ENCODE measurements at places on chromosomes 1 and 21.
A peak's percentile ranks its signal among the peaks of the same experiment; 100 is the strongest.

GRCh38 chr1:165364568-165365133, 8.1 kb upstream of the LMX1A start:
- DNase-seq: peak; percentile 41

GRCh38 chr1:5620997-5621396, 371.2 kb downstream of the NPHP4 start:
- no peak for DNase-seq

- peak; percentile 34 for DNase-seq
Observed at GRCh38 chr1:17831597-17831996, 76.5 kb downstream of the ACTL8 start.

DNA sequence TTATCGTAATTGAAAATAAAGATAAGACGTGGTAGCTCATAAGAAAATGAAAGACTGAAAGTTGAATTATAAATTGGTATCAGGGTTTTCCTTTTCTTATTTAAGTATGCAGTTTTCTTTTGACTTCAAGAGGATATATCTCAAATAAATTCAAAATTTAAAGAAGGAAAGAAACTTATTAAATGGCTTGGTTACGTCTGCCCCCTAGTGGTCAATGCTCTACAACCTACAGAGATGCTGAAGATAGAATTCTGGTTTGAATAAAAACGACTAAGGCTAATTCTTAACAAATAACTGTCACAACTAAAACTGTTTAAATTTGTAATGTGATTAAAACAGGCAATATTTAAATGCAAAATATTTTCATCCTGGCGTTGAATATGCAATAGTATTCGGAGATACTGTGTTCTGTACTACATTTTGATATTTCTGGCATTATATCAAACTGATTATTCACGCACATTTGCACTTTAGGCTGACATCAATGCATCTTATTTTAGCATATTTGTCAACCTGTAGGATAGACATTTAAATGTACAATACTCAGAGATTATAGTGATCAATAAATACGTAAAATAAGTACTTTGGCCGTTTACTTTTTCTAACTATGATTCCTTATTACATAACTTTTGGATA, 26.8 kb downstream of the IFI44 start:
- peak; percentile 59 for DNase-seq

GRCh38 chr1:168728473-168729404, at the start of gene DPT:
Gene DPT (minus strand): TSS chr1:168729206. CDS start chr1:168729174, 32 bp downstream.
- peak; percentile 62 for DNase-seq

DNA sequence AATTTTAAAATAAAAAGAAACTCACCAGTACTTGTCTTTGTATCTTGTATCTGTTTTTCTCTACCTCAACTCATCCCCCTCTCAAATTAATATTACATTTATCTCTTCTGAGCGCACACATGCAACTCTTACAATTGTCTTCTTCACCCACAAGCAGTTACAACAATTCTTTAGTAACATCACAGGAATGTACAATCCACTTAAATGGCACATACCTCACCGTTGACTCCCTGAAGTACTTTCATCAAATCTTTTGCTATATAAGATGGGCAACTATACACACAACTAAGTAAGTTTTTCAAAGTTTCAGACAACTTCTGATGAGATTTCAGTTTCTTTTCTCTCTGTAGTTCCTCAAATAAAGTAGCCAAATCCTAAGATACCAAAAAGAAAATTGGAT, 28.3 kb downstream of the HEATR1 start:
- DNase-seq: no peak

DNA sequence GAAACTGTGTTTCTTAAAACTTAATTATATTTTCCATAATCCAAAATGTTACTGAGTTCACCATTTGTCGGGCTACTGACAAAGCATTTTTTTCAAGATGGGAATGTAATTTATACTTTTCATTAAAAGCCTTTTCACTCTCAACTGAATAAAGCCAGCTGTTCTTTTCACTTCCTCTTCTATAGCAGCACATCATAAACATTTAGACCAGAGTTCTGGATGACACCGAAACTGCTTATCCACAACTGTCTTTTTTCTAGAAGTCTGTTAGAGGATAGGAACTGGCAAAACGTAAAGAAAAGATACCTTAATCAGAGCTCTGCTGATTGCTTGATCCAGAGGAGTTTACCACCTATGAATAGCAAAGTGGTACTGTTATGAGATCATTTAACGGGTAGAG, 594.7 kb downstream of the ADGRL2 start:
- no peak for DNase-seq

DNA sequence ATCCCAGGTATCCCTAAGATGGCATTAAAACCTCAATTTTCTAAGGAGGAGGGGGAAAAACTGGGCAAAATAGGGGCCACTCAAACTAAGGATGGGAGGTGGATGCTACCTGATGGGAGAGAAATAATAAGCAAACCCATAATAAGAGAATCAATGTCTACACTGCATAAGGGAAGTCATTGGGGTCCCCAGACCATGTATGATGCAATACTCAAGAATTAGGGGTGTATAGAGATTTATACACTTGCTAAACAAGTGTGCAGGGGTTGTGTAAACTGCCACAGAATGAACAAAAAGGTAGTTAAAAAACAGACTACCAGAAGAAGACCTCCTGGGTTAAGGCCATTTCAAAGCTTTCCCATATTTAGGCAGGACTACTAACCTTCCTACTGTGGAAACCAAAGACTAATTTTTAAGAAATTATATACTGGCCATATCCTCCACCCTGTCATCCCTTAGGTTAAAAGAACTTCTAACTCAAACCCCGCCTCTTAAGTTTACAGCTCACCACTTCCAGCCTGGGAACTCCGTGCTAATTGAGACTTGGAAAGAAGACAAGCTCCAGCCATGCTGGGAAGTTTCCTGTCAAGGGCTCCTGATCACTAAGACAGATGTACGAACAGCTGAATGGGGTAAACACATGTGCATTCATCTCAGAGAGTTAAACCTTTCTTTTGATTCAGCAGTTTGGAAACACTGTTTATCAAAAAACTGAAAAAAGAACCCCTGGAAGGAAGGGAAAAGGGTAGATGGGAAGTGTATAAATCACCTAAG, 64.4 kb upstream of the TLR5 start:
- DNase-seq: peak; percentile 8

DNA sequence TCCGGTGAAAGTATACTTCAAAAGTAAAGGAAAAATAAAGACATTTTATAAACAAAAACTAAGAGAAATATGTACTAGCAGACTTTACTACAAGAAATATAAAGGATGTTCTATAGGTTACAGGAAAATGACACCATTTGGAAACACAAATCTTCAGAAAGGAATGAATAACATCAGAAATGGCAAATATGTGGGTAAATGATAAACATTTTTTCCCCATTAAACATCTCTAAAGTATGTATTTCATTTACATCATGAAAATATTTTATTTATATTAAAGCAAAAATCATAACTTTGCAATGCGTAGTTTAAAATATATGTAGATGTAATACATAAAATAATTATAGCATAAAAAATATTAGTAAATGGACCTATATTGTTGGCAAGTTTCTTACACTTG, 184.1 kb upstream of the ZNHIT6 start:
- DNase-seq: no peak
